Activated CD8-positive, alpha-beta T cell treated with anti-CD3 and anti-CD28 coated beads, Interleukin-2, amount 10 ng/mL, durations not matched to agents 7 days and 5 days (primary cell): ENCODE measurements at places on chromosomes 12 and 14. TPM values are rescaled to one million over a fixed set of nuclear protein-coding genes. Genes with fewer than 3 reads are reported as not detected.

GRCh38 chr14:73227812-73228781 lies 9.2 kb upstream of the PAPLN start:
- DNase-seq = no peak

DNA sequence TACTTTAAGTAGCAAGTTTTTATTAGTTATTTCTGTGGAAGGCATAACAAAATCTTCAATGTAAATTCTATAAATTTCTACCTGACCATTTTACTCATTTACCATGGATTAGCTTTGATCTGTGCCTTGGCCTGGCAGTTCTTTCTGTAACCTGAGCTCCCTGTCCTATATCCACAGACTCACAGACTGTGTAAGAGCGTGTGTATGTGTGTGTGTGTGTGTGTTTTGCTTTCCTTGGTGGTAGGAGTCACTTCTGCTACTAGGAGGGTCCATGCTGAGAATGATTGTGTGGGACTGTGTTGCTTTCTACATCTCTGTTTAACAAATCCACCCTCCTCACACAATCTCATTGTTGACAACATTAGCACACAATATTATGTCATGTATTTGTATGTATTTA lies 221.2 kb upstream of the PELI2 start:
- DNase-seq = no peak

- peak; percentile 85 for DNase-seq
These were observed 2.8 kb upstream of the SMUG1 start for GRCh38 chr12:54191550-54192022.

GRCh38 chr12:53480491-53481442 lies 18.5 kb downstream of the MAP3K12 start:
- no peak for DNase-seq

DNA sequence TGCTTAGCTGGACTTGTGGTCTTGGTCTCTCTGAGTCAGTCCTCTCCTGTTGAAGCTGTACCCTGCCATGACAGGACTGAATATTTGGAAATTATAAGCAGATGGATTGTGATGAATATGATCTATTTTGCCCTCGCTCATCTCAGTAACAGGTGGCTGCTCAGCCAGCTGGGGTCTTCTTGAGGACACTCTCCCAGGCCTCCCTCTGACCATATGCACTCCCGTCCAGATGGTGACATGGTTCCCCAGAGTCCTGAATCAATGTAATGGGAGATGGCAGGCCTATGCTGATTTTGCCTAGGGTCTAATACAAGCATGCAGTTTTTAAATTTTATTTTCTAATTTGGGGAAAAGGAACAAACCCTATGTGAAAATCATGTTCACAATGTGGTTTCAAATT lies 63.1 kb upstream of the TRHDE start:
- DNase-seq = no peak

- no peak for DNase-seq
These were observed 256.6 kb upstream of the FOXN3 start for GRCh38 chr14:89673512-89674225.

DNA sequence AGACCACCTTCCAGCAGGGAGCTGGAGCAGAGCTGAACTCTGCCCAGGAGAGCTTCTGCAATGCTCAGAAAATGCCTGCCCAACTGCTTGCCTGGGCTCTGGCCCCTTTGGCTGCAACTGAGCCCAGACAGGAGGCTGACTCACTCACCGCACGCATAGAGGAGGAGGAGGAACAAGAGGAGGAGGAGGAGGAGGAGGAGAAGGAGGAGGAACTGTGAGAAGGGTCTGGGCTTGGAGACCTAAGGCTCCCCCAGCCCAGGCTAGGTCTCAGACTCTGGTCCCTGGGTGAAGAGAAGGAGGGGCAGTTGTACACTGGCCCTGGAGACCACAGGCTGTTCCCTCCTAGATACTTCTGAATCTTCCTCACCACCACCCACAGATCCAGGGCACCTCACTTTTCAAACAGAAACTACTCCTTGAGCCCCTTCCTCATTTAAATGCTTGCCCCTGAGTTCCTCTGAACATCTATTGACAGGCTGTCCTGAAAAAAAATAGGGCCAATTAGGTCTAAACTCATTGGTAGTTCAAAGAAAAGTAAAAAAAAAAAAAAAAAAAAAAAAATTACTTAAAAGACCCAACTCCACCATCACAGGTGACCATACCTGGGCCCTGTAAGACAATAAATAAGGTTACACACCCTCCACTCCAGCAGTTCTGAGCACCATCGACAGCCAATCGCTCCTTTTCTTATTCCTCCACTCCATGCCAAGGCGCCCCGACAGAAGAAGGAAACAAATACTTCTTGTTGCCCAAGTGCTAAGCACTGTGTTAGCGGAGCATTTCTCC lies 674 bp downstream of the VDR start:
- peak; percentile 76 for DNase-seq

GRCh38 chr14:38309522-38310277 lies 53.8 kb upstream of the CLEC14A start:
- DNase-seq = no peak

GRCh38 chr12:99259040-99259934 lies 388.3 kb upstream of the GARIN6 start:
- DNase-seq = no peak

TMEM119 gene
- total RNA-seq = not detected

DNA sequence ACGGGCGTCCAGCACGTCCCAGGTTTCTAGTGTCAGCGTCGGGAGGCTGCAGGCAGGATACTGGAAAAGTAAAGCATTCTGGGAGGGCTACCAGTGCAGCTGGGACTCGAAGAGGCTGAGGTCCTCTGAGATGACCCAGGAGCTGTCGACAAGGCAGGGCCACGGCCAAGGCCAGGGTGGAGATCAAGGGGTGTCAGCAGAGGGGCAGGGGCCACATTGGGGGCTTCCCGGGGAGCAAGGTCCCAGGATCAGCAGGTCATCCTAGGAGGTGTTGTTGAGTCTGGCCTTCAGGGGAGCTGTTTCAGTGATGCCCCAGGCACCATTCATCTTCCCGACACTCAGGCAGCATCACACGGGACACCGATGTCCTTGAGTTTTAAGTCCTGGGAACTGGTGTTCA lies 377.8 kb upstream of the SFSWAP start:
- no peak for DNase-seq

PPP1R1A gene
- total RNA-seq = not detected

DNA sequence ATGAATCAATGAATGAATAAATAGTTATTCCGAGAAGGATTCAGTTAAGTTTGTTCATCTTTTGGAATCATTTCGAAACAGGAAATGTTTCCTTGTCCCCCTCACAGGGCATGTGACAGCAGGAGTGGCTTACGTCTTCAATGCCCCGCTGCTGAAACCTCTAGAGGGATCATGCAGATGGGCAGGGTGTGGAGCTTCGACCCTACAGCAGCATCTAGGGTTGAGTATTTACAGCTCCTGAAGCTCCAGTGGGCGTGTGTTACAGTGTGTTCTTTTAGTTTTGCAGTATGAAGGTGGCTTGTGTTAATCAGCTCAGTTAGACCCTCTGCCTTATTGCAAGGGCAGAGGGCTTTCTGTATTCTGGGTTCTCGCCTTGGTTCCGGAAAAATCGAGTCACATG lies 2.6 kb downstream of the NAV3 start:
- no peak for DNase-seq

DNA sequence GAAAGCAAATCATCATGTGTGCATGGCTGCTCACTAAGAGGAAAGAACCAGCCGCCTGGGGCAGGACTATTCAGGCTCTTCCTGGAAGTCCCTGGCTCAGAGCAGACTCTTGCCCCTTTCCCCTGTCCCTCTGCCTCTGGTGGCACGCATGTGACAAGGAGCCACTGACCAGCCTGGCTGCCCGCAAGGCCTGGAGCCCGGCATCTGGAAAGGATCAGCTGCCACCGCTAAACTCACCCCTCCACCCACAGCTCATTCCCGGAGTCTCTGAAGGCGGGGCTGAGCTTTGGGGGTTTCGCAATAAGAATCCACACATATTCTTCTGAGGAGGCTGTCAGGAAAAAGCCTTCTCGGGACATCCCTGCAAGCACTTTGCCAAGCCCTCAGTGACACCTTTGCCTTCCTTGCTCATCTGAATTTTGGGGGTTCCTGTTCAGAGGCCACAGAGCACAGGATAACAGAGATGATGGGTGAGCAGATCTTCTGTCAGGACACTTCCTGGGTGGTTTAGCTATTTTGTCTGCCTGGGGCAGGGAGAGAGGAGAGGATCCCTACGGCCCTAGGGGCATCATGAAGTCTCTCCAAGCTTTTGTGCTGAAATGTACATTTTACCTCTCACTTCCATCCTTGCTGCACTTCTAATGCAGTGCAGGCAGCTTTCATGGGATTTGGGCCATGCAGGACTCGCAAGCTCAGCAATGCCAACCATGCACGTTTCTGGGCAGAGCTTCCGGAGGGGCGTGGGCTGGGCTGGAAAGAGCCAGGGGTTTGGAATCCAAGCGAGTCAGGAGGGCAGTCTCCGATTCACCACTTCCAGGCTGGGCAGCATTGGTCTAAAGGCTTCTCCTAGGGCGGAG lies 124.8 kb upstream of the MAP1LC3B2 start:
- DNase-seq = no peak

DNA sequence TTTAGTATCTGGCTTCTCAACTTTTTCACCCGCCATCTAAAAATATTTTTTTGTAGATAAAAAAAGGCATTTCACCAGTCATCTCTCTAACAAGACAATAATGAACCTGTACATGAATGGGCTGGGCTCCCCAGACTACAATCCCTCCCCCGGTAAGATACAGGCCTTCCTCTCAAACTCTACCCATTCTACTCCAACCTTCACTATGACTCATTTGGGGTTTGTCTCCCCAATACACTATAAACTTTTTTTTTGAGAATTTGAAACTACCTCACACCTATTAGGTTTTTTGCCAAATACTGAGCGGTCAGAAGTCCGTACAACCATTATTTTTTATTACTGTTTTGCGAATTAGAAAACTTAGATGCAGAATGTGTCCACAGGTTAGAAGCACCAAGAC lies 784 bp downstream of the RPL6 start:
- DNase-seq = no peak

ANO2 gene
- total RNA-seq = not detected

DNA sequence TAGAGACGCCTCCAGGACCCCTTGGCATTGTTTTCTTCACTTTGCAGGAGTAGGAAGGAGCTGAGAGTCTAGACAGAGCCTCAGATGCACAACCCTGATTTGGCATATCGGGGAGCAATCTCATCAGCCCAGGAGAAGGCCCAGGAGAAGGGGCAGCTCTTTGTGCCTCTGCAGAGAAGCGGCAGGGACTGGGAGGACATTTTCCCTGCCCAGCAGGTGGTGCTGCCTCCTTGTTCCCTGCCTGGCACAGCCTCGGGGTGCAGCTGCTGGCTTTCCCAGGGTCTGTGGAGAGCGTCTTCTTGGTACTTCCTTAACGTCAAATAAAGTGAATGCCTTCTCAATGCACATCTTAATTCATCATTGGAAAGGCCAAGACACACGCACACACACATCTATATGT lies 419.5 kb downstream of the TMEM121 start:
- peak; percentile 59 for DNase-seq

DNA sequence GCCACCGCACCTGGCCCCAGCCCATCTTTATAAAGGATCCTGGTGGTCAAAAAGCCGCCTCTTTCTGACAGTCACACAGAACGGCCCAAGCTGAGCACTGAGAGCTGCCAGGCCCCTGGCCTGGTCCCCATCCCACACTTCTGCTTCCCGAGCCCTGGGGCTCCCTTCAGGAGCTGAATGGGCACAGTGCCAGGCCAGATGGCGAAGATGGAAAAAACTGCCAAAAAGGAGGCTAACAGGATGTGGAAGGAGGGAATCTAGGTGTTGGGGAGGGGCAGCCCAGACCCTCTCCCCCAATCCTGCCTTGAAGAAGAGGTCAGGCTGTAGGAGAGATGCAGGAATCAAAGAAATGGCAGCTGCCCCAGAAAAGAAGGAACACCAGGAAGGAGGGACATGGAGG lies 5.0 kb downstream of the LPAR5 start:
- DNase-seq = no peak

DNA sequence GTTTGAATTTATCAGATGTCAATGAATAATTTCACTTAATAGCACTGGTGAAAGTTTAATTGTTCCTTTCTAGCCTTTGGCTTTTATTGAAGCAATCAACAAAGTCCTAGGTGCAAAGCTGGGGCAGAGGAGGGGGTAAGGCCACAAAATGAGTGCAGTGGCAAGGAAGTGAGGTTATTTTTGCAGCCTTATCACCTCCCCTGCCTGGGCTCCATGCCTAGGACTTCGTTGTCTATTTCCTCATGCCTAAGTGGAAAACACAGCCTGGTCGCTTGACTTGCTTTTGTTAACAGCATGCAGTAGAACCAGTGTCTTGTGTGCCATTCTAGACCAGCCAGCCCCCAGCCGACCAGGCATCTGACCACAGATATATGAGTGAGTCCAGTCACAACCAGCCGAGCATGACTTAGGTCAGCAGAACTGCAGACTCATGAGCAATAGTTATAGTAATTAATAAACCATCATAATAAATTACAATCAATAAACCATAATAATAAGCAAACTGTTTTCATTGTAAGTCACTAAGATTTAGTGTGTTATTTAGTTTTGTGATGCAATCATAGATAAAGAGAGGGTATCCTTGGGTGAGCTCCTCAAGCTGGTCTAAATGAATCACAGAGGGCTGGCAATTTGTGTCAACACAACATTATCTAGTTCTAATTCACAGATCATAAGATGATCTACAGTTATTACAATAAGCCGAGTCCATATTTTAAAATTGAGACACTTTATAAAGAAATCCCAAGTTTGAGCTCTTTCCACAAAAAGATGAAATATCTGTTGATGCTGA lies 156.8 kb downstream of the GLT1D1 start:
- DNase-seq = no peak

- DNase-seq = no peak
These were observed 64.6 kb downstream of the ANO4 start for GRCh38 chr12:100859063-100859627.

GRCh38 chr12:31819427-31819826 lies 90.6 kb upstream of the AMN1 start:
- no peak for DNase-seq

DNA sequence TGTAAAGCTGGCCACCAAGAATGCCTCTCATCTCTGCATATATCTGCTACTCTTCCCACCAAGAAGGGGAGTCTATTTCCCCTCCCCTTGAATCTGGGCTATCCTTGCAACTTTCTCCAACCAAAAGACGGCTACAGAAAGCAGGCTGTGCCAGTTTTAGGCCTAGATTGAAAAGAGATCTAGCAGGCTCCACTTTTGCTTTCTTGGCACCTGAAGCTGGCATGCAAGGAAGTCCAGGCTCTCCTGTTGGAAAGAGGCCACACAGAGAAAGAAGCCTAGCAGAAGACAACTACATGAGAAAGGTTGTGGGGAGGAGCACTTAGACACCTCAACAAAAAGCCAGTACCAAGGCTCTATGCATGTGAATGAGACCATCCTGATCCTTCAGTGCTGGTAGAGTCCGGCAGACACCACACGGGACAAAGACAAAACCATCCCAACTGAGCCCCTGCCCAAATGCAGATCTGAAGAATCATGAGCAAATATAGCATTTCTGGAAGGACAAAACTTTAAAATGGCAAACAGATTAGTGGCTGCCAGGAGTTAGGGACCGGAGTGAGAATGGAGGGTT lies 68.0 kb downstream of the SPPL3 start:
- no peak for DNase-seq
